CD4-positive, alpha-beta T cell treated with Interleukin-4 for 4 hours (primary cell): ENCODE measurements at places on chromosomes 7 and 10.

DNA sequence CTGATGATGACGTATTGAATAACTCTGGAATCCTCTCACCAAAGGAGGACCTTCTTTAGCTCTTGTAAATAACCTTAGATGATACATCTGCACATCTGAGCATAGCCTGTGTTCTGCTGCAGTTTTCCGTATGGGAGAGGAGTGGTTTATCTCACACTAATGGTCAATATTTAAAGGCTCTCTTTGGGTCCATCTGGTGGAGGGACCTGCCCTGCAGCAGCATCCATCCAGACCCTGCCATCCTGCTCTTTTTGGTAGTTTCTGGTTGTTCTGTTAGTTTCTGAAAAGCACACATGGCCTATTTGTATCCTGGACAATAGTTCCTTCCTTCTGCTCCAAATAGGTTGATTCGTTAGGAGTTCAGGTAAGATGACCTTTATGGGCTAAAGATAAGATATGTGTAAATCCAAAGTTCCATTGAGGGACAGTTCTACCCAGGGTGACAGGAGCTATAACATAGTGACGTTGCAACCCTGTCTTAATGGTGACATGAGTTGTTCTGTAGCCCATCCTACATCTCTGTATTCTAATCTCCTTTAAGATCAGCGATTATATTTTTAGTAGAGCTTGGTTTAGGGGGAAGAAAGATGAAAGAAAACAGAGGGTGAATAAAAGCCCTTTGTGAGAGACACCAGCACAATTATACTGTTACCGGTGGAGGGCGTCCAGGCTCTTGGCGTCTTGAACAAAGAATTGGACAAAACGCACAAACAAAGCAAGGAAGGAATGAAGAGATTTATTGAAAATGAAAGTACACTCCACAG, 60.0 kb upstream of the KLF14 start:
- no peak for DNase-seq

DNA sequence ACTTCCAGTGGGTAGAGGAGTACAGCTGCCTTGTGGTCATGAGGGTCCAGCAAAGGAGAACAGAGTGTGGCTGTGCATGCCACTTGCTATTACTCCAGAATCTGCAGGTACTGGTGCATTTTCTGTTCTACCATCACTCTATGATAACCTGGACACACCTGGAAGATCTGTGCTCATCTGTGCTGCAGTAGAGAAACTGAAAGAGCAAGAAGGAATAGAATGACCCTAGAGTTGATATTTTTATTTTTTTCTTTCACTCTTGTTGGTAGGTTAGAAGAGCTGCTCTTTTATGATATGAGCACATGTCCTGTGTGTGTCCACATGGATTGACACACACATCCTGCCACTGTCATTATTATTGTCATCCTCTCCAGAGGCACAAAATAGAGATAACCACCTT, 48.3 kb upstream of the MTURN start:
- DNase-seq: no peak

- DNase-seq: no peak
Observed at GRCh38 chr10:122678266-122678665, 21.4 kb downstream of the C10orf120 start.

GRCh38 chr7:91946549-91946948, 5.9 kb downstream of the AKAP9 start:
- no peak for DNase-seq

- no peak for DNase-seq
Observed at GRCh38 chr7:106068986-106069385, 43.1 kb downstream of the SYPL1 start.

GRCh38 chr10:4196771-4197390, 411.9 kb upstream of the KLF6 start:
- no peak for DNase-seq

- DNase-seq: no peak
Observed at GRCh38 chr10:91590142-91590903, 42.5 kb downstream of the PPP1R3C start.

- no peak for DNase-seq
Observed at GRCh38 chr7:131879424-131879823, 323.0 kb upstream of the PODXL start.

DNA sequence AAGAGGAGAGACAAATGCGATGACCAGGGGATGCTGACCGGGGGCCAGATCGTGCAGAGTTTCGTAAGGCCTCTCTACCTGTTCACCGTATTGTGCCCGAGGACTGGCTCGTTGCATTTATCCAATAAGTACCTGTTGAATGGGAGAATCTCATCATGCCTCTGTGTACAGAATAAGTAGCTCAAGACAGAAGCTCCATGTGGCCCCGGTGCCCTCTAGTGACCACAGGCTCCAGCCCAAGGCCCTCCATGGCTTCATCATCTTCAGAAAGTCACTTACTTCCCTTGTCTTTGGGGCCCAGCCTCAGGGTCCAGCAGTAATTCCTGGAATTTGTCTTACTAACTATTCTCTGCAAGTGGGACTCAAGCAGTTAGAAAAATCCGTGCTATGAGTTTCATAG, 151.0 kb downstream of the CHN2 start:
- no peak for DNase-seq

GRCh38 chr7:12573885-12574284, 3.4 kb downstream of the SCIN start:
- DNase-seq: no peak

DNA sequence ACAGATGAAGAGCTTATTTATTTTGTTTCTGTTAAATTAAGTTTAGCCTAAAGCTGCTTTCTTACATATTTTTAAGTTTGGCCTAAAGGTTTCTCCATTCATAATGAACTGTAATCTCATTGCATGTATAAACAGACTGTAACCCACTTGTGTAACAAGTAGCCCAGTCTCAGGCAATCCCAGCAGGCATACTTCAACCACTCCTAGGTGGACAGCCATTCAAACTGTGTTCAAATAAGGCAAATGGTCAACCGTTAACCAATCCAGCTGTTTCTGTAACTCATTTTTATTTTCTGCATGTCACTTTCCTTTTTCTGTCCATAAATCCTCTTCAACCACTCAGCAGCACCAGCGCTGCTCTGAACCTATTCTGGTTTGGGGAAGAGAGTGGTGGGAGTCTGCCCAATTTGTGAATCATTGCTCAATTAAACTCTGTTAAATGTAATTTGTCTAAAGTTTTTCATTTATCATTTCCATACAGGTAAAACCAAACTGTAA, 35.9 kb downstream of the PHYHIPL start:
- DNase-seq: no peak

DNA sequence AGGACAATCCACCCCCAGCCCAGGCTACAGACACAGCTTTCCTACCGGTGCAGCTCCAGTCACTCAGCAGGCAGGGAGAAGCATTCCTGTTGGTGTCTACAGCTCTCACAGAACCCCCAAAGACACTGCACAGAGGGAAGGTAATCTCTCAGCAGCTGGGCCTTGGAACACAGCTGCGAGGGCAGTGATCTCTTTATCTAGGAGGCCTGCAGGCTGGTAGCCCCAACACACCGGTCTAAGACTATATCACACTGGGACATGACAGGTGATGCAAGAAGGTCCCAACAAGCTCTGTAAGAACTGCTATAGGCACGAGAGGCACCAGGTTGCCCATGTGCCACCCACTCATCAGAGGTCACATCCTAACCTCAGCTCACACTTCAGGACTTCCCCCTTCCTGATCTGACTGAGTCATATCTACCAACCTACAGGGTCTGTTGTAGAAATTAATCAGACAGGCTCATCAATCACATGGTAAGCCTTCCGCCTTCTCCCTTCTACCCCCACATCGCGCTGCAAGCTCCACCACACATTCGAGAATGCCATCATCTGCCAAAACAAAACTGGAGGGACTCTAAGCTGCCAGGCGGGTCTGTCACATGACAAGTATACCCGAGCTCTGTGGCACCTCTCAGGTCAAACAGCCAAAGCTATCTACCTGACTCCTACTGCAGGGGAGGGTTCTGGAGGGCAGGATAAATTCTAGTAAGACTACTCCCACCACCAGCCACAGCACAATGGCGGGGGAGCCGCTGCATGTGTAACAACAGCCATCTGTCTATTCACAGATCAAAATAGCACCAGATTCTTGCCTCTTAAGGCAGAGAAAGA, 26.1 kb downstream of the FAM53B start:
- DNase-seq: peak; percentile 96

DNA sequence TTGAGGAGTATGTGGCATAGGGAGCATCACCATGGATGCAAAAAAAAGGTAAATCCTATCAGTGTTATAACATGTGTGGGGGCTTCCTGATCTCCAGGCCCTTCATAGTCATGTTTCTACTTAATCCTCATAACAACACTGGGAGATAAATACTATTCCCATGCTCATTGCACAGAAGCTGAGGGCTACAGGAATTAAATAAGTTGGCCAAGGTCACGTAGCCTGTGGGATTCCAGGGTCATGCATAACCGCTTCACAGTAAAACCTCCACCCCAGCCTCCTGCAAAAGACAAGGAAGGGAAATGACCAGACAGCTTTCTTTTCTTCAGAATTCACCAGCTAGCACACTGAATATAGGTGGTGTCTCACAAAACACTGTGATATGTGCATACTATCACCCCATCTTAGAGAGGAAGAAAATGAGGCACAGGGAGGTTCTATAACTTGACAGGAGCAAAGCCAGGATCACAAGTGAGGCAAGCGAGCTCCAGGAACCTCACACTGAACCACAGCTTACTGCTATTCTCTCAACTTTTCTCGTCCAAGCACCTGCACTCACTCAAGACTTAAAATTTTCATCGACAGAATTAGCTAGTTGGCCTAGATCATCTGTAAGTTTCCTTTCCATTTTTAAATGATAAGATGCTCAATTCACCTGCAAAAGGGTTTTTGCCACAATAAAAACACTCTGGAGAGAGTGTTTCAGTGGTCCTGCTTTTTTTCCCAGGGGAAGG, 13.4 kb downstream of the JAZF1 start:
- DNase-seq: no peak

DNA sequence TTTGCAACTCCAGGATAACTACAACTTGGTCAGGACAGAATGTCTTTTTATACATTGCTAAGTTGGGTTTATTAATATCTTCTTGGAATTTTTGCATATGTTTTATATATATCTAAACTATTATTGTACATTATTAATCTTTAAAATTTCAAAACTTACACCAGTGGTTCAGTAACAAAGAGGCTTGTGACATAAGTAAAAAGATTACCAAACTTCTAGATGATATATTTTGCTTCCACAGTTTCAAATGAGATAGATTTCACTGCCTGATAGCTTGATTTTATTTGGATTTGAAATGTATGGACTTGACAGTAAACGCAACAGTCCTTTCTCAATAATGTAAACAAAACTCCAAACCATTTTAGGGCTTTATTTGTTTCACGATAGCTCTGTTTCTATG, 701.2 kb upstream of the IGFBP3 start:
- DNase-seq: no peak

GRCh38 chr10:32360241-32360640, 13.3 kb upstream of the EPC1 start:
- no peak for DNase-seq

DNA sequence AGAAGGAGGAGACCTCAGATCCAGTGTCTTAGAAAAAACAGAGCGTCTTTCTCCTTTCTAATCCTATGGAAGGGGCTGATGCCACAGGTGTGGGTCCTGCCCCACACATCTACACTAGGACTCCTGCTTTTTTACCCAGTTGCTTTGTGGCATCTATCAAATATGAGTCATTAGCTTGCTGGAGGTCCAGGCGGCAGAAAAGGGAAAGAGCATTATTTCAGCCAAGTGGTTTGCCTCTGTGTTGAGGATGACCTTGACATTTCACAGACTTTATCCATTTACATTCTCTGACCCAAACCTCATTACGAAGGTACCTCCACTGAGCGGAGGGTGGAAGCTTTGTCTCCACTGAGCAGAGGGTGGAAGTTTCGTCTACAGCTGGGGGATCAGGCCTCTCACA, 308.4 kb upstream of the KLF6 start:
- DNase-seq: no peak

DNA sequence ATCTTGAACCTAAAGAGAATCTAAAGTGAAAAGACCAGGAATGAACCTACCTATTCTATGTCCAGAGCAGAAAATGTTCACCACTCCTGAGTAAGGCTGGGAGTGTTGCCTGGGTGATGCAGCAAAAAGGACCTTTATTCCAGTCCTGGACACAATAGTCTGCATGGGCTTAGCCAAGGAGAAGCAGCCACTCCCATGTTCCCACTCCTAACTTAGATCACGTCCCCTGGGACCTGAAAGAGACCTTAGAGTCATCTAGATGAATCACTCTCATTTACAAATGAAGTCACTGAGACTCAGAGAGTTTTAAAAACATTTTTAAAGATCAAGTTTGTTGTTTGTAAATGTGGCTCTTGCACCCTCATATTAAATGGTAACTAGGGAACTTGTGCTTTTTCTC, 763.4 kb downstream of the KCNMA1 start:
- no peak for DNase-seq

DNA sequence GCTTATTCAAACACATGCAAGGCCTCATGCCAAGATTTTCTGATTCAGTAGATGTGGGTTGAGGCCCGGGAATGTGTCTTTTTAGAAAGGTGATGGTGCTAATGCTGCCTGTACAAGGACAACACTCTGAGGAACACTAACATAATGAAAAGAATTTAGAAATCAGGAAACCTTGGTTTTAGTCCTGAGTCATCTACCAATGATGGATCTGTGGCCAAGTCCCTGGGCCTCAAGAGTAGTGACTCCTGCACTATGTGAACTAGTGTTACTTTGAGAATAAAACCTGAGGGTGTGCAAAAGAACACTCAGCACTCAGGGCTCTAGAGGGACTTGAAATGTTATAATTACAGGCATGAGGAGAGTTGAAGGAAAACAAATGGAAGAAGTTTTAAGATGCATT, 741.7 kb upstream of the GALNT17 start:
- no peak for DNase-seq

GRCh38 chr7:121510302-121510701, 114.2 kb upstream of the FAM3C start:
- DNase-seq: peak; percentile 6

- no peak for DNase-seq
Observed at GRCh38 chr7:14714161-14714728, 188.3 kb downstream of the DGKB start.

DNA sequence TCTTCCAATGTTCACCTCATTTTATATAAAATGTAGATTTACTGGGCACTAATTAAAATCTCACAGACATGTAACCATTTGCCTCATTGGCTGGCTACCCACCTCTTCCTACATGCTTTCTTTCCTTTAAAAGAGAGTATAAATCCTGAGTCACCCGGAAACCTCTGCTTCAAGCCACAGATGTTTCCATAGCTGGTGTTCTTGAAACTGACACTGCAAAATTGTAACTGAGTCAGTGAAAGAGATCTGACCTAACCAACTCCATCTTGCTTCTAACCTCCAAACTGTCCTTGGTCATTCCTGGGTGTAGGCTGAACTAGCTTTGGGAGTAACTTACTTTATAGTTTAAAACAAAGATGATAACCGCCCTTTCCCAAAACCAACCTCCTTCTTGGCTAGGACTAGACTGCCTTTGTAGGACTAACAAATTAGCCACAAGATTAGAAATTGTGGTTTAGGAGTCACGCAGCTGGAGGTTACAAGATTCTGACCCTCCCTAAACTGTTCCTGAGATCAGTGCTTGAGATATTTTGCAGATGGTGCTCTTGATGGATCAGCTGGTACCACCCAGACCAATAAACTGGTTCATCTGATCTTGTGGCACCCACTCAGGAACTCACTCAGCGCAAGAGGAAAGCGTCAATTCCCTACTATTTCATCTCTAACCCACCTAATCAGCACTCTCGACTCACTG, 33.5 kb downstream of the SVOPL start:
- no peak for DNase-seq
